CD4-positive, alpha-beta T cell treated with Interleukin-21 for 1 hour (primary cell): ENCODE measurements at places on chromosomes 11 and 22.
A peak's percentile ranks its signal among the peaks of the same experiment; 100 is the strongest.

DNA sequence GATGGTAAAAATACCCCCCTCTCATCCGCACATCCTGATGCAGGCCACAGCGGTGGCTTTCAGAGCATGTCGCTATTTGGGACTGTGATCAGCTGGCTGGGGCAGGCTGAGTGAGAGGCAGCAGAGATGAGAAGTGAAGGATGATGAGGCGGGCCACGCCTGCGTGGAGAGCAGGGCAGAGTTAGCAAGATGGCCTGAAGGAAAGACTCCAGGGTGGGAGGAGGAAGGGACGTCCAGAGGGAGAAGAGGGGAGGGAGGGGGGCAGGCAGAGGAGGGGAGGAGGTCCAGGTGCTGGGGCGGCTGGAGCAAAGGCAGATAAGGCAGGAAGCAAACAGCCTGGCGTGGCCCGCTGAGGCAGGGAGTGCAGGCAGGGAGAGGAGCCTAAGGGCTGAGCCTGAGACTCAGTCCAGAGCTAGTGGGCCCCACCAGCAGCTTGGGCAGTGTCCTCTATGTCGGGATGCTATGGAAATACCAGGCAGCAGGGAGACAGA, 29.1 kb downstream of the LRFN4 start:
- DNase-seq, result no peak

DNA sequence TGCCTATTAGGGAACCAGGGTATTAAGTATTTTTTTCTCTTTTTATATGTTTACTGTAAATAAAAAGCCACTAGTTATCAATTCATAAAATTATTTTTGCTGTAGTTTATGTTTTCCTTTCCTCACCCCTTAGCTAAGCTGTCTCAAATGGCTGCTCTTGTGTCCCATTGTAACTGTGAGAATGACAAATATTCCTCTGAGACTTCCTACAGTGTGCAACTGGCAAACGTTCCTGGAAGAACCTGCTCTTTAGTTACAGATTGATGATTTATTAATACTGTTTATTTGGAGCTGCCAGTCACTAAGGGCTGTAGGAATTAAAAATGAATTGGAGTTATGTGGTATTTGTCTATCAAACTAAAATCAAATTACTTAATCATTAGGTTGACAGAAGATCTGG, 675.4 kb upstream of the ARHGAP42 start:
- DNase-seq, result no peak

- no peak for DNase-seq
Measured at GRCh38 chr11:959027-959426, 33.4 kb downstream of the AP2A2 start.

DNA sequence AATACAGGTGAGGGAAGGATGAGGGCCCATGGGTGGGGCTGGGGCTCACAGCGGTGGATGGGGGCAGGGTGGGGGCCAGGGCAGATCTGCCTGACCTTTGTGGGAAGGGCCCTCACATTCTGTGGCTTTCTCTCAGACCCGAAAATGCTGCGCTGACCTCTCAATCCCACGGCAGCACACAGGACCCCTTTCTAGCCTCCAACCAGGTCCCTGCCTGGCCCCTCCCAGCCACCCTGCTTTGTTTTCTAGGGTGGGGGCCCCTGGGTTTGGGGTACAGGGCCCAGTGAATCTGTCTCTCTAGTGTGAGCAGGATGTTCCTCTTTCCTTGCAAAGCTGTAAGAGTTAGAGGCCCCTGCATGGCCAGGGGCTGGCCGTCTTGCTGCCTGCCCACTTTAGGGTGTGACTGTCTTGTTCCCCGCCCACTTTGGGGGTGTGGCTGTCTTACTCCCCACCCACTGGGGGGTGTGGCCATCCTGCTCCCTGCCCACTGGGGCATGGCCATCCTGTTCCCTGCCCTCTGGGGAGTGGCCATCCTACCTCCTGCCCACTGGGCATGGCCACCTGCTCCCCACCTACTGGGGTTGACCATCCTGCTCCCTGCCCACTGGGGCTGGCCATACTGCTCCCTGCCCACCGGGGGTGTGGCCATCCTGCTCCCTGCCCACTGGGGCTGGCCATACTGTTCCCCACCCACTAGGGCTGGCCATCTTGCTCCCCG, 11.5 kb downstream of the PARVG start:
- peak; percentile 53 for DNase-seq

GRCh38 chr11:10444725-10445315, 10.2 kb upstream of the AMPD3 start:
- DNase-seq, result no peak

GRCh38 chr11:71186806-71187205, 65.6 kb downstream of the SHANK2 start:
- DNase-seq, result no peak

GRCh38 chr22:42217752-42218280, 52.6 kb downstream of the TCF20 start:
- no peak for DNase-seq

DNA sequence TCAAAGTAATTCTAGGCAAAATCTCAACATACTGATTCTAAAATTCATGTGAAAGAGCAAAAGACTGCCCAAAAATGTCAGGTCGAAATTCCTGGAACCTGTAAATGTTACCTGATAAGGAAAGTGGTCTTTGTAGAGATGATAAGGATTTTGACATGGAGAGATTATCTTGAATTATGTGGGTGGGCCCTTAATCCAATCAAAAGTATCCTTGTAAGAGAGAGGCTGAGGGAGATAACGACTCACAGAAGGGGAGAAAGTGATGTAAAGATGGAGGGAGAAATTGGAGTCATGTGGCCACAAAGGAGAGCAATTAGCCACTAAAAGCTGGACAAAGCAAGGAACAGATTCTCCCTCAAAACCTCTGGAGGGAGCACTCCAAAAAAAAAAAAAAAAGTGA, 20.5 kb downstream of the RRM1 start:
- DNase-seq, result no peak

DNA sequence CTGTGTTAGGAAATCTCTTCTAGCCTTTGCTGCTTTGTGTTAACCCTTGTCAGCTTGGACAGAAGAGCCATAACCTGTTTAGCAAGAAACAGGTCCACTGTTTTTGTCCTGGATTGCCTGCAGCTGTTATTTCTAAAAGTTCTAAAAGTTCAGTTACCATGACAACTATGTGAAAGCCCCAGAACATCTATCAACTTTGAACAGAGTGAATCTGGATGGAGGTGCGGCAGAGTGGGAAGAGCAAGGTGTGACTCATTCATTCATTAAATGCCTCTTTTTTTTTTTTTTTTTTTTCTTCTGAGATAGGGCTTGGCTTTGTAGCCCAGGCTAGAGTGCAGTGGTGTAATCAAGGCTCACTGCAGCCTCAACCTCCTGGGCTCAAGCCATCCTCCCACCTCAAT, 50.5 kb downstream of the RBX1 start:
- no peak for DNase-seq

GRCh38 chr11:92451063-92451462, 226.4 kb downstream of the FAT3 start:
- DNase-seq, result no peak

- no peak for DNase-seq
Measured at GRCh38 chr11:35009944-35010342, 93.5 kb downstream of the PDHX start.

DNA sequence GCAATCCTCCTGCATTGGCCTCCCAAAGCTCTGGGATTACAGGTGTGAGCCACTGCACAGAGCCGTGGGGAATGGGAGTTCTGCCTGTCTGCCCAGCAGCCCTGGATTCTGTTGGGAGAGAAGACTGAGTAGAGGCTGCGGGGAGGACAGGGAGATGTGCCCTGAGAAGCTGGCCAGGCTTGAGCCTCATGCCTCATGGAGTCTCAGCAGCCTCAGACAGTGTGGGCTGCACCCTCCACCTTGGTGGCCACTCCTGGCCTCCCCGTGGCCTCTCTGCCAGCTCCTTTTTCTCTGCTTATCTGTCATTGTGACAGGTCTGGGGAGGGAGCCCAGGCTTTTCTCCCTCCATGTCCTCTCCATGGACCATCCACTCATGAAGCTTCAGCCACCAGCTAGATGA, 43.2 kb downstream of the DKK3 start:
- no peak for DNase-seq

DNA sequence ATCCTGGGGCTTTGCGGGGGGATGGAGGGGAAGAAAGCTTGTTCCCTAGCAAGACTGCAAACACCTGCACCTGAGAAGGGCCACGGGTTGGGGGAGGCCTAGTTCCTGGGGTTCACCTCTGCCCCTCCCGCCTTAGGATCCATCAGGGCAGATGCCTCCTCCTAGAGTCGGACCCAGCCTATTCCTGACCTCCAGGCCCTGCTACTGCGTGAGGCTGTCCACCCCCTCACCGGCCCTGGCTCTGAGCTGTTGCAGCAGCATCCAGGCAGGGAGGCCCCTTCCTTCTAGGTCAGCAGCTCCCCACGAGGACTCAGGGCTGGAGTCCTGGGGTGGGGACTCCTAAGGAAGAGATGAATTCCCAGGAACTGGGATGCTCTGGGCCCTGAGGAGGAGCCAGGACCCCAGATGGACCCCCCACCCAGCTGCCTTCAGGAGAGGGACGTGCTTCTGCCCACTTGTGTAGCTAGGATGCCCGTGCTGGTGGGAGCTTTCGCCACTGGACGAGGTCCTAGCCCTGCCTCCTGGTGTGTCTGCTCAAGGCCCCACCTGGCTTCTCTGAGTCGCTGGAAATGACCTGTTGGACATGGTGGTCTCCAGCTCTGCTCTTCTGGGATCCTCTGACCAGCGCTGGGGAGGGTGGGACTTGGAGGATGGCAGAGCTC, 10.3 kb downstream of the MRGPRF start:
- DNase-seq, result no peak

- no peak for DNase-seq
Measured at GRCh38 chr22:50556703-50557102, 6.0 kb downstream of the SYCE3 start.

DNA sequence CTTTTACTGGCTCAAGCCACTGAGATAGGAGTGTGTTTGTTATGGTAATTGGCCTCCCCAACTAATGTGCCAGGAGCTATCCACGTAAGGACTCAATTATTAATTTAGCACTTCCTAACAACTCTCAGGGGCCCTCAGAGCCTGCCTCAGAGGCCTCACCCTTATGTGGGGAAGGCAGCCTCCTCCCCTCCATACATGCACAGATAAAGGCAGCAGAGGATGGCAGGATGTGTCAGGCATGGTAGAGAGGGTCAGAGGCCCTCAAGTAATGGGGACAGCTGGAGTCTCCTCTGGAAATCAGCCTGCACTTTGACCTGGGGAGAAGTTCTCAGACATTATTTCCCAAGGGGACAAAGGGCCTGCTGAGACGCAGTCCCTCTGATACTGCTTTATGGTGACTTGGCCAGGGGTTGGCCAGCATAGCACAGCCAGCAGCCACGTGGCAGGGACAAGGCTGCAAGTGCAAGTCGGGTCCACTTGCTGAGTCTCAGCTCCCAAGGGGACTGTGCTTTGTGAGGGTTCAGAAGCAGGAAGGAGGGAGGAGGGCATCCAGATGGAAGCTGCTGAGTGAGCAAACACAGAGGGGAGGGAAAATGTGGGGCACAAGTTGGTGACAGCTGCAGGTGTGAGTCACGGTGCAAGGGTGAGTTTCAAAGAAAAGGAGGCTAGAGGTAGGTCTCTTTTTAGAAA, 17.0 kb downstream of the MOGAT2 start:
- no peak for DNase-seq

GRCh38 chr11:58024601-58025091, 965 bp downstream of the OR9Q1 start:
- DNase-seq, result no peak

DNA sequence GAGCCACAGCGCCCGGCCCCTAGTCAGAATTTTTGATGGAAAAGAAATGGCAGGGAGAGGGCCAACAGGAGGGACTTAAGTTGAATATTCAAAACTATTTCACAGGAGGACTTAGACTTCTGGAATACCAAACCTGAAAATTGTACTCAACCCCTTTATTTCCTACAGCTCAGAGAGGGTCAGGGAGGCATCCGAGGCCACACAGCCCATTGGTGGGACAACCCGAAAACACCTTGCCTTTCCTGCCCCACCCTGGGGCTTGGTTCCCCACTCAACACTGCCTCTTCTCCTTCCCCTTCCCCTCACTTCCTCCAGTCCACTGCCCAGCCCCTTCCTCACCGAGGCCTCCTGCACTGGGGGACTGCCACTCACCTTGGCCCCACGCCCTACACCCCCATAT, 1.4 kb downstream of the NAALADL1 start:
- no peak for DNase-seq

GRCh38 chr22:32106930-32107329, 52.2 kb downstream of the C22orf42 start:
- no peak for DNase-seq

DNA sequence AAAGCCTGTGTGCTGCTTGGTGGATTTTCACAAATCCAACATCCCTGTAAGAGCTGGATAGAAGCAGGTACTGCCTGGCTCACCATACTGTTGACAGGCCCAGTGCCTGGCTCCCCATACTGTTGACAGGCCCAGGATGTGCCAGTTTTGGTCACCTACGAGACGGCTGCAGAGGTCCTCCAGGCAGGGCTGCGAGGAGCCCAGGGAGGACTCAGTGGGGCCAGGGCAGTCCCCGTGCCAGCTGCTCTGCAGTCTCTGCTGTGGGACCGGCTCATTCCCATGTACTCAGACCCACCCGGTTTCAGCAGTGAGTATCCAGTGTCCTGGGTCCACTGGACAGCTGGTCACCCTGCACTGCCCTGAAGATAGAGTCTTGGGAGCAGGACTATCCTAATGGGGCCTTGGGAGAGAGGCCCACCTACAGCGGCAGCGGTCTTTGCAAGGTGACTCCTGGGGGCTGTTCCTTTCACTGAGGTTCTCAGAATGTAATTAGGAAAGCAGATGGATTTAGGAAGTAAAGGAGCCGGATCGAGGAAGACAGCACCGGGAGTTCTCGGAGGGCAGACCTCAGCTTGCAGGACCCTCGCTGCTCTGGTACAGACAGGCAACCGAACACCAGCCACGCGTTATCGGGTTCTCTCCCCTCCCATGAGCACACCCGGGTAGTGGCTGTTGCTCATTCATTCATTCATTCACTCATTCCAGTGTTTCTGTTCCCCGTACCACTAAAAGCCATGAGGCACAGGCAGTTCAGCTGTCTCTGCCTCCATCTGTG, 106.1 kb downstream of the CTTN start:
- DNase-seq, result no peak

GRCh38 chr11:72824020-72824419, 9.8 kb downstream of the ATG16L2 start:
- DNase-seq, result no peak

- peak; percentile 81 for DNase-seq
Measured at GRCh38 chr22:24525416-24526037, 29.4 kb downstream of the GUCD1 start.

DNA sequence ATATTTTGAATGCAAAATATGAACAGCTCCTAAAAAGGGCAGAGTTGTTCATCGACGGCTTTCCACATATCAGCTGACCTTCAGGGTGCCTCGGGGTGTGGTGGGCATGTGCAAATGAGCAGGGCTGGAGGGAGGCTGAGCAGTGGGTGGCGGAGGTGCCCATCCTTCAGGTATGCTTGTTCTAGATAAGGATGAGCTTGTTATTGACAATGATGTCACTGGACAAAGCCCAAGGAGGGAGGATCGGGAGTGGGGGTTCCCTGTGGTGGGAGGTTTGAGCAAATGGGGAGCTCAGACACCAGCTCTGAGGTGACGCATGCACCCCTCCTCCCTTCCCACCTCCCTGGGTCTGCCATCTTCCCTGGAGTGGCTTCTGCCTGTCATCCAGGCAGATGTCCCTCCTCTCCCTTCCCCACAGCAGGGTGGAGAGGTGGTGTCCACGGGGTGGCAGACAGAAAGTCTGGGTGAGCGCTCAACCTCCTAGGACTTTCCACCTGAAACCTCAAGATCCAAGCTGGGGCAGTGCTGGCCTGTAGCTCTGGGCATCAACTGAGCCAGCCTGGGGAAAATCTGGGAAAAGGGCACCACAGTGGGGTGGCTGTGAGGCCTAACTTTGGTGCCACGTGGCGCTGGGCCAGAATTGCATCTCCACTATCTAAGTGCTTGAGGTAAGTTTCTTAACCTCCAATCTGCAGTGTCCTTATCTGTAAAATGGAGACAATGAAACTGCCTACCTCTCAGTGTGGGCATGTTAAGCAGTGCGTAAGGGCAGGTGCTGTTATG, 106.3 kb upstream of the THY1 start:
- DNase-seq, result no peak
